Right ventricle myocardium superior (tissue), 1 donor: ENCODE measurements at places on chromosomes 5 and 9. TPM values are rescaled to one million over a fixed set of nuclear protein-coding genes. Genes with fewer than 3 reads are reported as not detected.

MOB3B gene
- 1.5 TPM for total RNA-seq

SPINK7 gene
- total RNA-seq: not detected

EGFLAM gene
- total RNA-seq: 9.1 TPM

PITX1 gene
- total RNA-seq: not detected

SPATA24 gene
- 17.1 TPM for total RNA-seq

CEP78 gene
- 2.8 TPM for total RNA-seq

F2RL1 gene
- total RNA-seq: 0.62 TPM

ARSI gene
- 0.38 TPM for total RNA-seq

SOHLH1 gene
- total RNA-seq: not detected

SLC6A7 gene
- not detected for total RNA-seq

WDR38 gene
- total RNA-seq: not detected

GRCh38 chr5:167918184-167918812 is 373.1 kb upstream of the WWC1 start:
- DNase-seq: no peak

- no peak for DNase-seq
Observed at GRCh38 chr5:123598028-123598689, 86.2 kb downstream of the CSNK1G3 start.

DNA sequence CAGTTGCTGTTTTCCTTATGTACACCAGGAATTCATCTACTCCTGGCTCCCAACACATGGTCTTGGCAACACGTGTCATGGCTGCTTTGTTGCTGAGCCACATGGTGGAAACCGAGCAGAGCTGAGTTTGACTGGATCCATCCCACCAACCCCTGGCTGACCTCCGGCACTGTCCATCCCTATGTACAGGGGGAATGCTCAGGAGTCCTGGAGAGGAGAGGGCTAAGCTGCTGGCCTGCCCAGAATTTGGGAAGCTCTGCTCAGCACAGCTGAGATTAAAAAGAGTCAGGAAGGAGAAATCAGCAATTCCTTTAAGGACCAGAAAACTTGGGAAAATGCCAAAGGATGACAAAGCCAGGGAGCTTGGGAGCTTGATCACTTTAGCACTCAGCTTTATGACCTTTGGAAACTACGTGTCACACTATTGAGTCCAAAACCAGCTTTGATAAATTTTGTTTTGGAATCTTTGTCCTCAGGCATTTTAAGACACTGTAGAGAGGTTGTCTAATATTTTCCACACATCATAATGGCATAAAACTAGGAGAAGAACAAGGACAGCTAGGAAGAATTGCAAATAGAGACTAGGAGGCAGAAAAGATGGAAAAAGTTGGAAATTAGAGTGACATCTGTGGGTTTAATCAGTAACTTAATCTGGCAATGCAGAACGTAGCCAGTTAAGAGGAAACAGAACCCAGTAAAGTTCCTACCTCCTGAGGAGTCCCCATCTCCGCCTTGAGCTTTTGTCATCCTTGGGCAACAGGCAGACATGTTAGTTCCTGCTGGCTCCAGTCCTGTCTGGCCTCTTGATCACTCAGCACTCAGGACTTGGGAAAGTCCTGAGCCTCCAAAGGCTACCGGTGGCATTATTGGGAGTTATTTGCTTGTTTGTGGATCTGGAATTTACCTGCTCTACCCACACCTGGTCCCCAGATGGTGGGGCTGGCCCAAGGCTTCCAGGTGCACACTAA is 62.5 kb upstream of the PLPP1 start:
- peak; percentile 73 for DNase-seq

GRCh38 chr9:98854266-98854665 is 46.8 kb downstream of the GALNT12 start:
- DNase-seq: no peak

DNA sequence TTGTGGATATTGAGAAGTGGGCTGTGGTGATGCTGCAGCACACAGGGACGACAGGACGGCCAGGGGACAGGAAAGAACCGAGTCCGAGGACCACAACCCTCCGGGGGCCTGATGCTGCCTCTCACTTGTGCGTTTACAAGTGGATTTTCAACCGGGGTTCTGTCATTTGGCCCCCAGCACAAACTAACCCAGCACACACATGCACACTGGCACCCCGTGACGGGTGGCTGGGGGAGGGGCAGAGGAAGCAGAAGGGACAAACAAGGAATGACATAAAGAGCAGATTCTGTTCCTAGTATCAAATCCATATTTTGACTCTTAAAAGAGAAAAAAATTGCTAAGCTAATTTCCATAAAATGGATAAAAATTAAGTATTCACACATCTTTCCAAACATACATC is 18.3 kb upstream of the ZFYVE16 start:
- peak; percentile 53 for DNase-seq

- no peak for DNase-seq
Observed at GRCh38 chr5:9196403-9197227, 349.3 kb downstream of the SEMA5A start.

DNA sequence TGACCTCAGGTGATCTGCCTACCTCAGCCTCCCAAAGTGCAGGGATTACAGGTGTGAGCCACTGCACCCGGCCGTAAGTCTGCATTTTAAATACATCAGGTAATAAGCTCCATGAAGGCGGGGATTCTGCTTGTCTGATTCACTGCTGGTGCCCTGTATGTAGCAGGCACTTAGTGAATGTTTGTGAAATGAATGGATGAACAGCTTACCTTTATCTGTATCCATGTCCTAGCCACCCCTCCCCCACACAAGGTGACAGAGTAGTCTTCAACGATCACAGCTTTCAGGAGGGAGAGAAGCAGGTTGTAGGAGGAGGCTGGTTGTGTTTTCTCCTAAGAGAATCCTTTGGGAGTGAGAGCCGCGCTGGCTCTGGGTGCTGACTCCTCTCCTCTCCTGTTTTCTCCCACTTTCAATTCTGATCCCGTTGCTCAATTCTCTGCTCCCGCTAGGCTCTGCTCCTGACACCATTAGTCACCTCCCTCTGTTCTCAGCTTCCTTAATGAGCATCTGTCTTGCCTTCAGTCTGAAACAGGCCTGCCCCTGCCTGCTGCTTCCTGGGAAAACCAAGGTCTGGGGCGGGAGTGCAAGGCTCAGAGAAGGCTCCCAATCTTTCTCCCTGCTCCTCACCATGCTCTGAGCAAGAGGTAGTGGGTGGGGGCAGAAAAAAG is 88.8 kb upstream of the CTNNA1 start:
- no peak for DNase-seq

- no peak for DNase-seq
Observed at GRCh38 chr5:41770799-41771198, 99.4 kb downstream of the OXCT1 start.

GRCh38 chr9:93458712-93459111 is 5.3 kb upstream of the FAM120AOS start:
- no peak for DNase-seq

GRCh38 chr5:149915392-149916260 is 29.0 kb downstream of the PDE6A start:
- DNase-seq: no peak

- DNase-seq: no peak
Observed at GRCh38 chr9:109956717-109957440, 176.9 kb downstream of the PALM2AKAP2 start.

DNA sequence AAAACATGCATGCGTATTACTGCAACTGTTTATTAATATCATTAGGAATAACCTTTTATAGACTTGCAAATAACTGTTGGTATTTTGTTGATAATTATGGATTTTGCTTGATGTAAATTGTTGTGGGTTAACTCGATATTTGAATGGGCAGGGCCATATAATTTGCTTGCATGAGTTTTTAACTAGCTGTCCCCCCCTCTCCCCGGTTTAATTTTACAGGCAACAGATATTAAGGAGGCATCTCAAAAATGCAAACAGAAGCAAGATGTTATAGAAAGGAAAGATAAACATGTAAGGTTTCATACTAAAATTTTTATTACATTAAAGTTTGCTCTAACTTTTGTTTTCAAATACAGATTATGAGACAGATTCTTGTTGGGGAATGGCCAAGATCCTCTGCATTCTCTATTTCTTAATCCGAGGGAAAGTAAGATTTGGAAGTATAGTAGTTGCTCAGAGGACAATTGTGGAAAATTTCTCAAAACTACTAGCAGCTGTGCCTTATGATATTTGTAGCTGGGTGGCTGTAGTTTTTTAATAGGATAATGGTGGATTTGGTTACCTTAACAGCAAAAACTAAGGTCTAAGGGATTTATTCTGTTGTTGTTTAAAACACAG is 27.3 kb downstream of the SMC5 start:
- DNase-seq: no peak

GRCh38 chr5:59540366-59540765 is 353.2 kb downstream of the PDE4D start:
- DNase-seq: no peak

- peak; percentile 59 for DNase-seq
Observed at GRCh38 chr5:174176511-174176910, 131.0 kb downstream of the NSG2 start.

GRCh38 chr5:129161830-129162229 is 67.3 kb downstream of the ISOC1 start:
- no peak for DNase-seq

DNA sequence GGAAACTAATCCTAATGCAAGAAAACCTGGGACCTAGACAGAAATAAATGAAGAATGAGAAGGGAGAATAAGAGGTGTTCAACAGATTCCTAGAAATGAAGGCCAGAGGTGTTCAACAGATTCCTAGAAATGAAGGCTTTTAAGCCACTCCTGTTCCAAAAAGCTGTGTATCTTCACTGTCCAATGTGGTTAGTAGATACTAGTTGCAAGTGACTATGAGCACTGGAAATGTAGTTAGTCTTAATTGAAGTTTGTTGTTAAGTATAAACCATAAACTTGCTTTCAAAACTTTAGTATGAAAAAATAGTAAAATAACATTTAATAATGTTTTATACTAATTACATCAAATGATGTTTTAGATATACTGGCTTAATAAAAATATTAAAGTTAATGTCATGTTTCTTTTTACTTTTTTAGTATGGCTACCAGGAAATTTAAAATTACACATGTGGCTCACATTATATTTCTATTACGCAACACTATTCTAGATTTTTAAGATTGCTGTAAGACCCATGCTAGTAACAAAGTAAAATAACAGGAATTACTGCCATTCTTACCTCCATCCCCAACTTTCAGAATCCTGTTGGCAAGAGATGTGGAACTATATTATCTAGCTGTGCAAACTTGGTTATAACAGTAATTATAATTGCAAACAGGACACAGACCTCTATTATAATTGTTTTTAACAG is 57.5 kb downstream of the RICTOR start:
- no peak for DNase-seq

DNA sequence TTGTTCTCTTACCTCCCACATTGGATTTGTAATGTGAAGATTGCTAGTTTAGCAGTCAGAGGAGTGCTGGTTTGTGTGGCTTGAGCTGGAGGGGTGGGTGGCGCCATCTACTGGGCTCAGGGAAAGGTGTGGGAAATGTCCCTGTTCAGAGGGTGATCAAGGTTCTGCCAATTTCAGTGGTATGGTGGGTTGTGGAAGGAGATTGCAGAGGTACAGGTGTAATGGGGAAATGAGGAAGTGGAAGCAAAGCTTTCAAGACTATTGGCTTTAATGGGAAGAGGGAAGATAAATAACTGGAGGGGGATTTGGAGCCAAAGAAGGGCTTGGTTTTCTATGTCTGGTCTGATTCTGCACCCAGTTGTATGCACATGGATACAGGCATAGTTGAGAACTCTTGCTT is 76.4 kb downstream of the OSMR start:
- DNase-seq: peak; percentile 50

GRCh38 chr5:72378639-72379289 is 58.6 kb downstream of the PTCD2 start:
- DNase-seq: peak; percentile 44
